ENCODE measurements at places on chromosomes 2 and 18.

DNA sequence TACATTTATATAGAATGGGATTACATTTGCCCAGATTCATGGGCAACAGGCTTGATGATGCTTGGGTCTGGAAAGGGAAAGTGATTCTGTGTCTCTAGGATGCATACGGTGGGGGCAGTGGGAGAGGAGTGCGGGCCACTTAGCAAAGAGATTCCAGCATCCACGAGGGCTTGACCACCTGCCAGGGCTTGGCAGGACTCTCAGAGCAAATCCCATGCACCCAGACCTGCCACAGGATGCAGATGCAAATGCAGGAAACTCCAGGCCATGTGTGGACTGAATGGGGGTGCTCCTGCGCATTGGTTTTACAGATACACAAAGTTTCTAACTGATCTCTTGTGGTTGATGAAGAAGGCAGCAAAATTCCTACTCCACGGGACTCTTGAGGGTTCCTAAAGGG is 334.7 kb downstream of the CYRIA start:
- DNase-seq = peak; percentile 50

- no peak for DNase-seq
These were observed 1.8 kb downstream of the NGEF start for GRCh38 chr2:233011268-233011650.

- DNase-seq = peak; percentile 83
These were observed 24.4 kb downstream of the KLF7 start for GRCh38 chr2:207141386-207141785.

- peak; percentile 54 for DNase-seq
These were observed 3.9 kb upstream of the KLHL29 start for GRCh38 chr2:23381084-23381483.

All from hematopoietic multipotent progenitor cell treated with erythropoietin and hydrocortisone succinate and interleukin-3 and kit ligand, for 4 days (in vitro differentiated cells).